ENCODE measurements at places on chromosomes 16 and 17.

GRCh38 chr16:78310990-78311561 lies 211.6 kb downstream of the WWOX start:
- peak; percentile 88 for DNase-seq

DNA sequence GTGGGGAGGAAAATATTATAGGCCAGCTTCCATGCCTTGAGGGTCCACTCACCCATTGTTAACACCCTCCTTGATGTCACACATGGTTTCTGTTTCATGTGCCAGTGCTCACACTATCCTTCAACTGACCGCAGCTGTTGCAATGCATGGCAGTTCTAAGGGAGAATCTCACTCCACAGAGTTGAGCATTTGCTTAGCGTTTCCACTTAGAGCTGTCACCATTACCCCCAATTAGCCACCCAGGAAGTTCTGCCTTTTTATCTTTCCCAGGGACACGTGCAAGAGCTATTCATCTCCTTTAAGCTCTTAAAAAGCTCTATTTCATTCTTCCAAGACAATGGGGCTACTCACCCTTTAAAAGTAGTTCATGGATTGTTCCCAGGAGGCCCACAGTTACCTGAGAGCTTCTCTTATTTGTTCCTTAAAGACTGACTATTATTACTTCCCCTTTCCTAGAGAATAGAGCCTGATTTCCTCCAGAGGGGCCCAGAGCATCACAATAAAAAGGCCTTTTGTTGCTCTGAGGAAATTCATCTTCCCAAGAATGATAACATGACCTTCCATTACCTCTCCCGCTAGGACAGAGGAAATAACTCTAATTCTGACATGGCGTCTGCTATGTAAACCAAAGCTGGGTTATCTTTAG lies 126.8 kb downstream of the CACNG3 start:
- no peak for DNase-seq

- no peak for DNase-seq
Observed at GRCh38 chr17:77735081-77735565, 223.4 kb upstream of the TNRC6C start.

DNA sequence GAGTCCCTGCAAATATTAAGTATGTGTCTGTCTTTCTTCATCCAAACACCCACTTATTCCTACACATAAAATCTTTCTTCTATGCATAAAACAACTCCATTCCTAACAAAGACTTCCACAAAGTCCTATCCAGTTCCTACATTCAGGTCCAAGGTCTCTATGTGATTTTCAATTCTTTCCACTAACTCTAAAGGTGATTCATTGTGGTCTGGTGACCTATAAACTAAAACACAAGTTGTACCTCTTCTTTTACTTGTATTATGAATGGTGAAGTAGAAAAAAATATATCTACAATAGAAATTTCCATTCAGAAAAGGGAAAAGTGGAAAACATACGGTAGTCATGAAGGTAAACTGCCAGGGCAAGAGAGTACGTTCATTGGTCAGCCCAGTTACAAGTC lies 56.6 kb downstream of the USP32 start:
- no peak for DNase-seq

- DNase-seq: no peak
Observed at GRCh38 chr17:61420745-61421398, 21.2 kb downstream of the TBX2 start.

GRCh38 chr17:41896726-41897125 lies 22.0 kb downstream of the ACLY start:
- DNase-seq: no peak

GRCh38 chr17:62884781-62885180 lies 76.7 kb upstream of the MARCHF10 start:
- no peak for DNase-seq

GRCh38 chr17:69245617-69246016 lies 17.0 kb upstream of the ABCA10 start:
- DNase-seq: peak; percentile 22

- peak; percentile 88 for DNase-seq
Observed at GRCh38 chr16:79628501-79628975, 28.0 kb upstream of the MAF start.

- DNase-seq: no peak
Observed at GRCh38 chr17:82384051-82384729, 12.6 kb downstream of the UTS2R start.

DNA sequence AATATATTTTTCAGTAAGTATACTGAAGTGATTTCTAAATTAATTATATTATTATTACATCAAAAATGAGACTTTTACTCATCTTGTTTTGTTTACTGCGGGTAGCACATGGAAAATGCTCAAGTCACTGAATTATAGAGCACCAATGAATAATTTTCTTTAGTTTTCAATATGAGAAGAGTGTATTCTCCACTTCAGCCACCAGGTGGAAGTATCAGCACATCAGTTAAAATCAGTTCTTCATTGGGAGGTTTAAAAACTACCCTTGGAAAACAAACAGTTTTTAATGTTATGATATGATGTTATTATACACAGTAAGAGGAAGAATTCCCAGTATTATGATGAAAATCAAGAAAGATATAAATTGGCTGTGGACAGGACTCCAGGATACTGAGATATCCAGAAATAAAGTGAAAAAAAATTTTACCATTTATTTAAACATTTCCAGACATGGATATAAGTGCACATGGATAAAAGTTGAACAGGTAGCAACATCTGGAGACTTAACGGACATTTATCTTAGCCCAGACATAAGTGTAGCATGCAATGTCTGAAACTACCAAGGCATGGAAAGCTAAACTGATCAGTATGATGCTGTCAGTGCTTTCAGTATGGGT lies 467.3 kb downstream of the KCNJ2 start:
- DNase-seq: peak; percentile 36

DNA sequence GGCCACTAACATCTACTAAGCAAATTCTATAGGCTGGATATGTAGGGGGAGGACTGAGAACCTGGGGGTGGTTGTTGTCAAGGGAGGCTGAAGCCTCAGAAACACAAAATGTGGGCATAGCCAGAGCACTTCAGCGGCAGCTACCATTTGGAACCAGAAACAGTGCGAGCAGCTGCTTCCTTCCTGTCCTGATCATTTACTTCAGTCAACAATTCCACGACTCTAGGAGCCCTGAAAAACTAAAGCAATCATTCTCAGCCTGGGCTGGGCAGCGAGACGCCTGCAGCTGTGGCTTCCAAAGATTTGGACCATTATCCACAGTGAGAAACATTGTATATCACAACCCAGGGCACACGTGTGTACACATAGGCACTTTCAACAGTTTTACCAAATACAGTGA lies 93.9 kb upstream of the WSCD1 start:
- DNase-seq: no peak

DNA sequence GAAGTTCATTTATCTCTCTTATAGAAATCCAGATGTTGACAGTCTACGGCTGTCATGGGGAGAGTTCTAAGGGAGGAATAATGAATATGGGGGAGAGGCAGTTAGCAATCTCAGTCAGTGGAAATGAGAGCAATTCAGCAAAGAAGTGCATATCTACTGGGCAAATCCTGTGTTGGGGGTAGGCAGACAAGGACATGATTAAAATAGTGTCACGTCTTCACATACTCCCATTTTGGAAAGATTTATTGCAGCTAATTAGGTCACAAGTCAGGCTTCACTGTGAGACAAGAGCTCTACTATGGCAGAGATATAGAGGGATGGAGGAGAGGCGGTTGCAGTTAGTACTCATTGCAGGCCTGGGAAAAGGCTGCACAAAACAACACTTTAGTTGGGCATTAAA lies 29.8 kb downstream of the LRRC36 start:
- DNase-seq: no peak

GRCh38 chr17:36743130-36743529 lies 141.7 kb downstream of the MRM1 start:
- no peak for DNase-seq

DNA sequence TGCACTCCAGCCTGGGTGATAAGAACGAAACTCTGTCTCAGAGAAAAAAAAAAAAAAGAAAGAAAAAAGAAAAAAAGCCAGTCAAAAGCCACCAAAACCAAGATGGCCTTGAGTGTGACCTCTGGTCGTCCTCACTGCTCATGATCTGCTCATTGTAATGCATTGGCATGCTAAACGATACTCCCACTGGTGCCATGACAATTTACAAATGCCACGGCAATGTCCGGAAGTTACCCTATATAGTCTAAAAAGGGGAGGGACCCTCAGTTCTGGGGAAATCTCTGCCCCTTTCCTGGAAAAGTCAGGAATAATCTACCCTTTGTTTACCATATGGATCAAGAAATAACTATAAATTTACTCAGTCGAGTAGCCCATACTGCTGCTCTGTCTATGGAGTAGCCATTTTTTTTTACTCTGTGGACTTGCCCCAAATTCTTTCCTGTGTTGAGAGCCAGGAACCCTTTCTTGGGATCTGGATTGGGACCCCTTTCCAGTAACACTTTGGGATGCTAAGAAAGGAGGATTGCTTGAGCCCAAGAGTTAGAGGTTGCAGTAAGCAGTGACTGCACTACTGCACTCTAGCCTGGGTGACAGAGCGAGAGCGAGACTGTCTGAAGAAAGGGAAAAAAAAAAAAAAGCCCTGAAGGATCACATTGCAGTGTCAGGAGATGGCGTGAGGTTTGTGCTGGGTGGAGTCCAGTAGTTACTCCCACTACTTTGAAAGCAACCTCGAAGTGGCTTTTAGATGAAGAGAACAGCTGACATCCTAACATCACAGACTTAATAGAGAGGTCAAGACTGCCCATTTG lies 3.7 kb upstream of the TMEM231 start:
- no peak for DNase-seq

- DNase-seq: no peak
Observed at GRCh38 chr16:11194913-11195312, 61.1 kb downstream of the SOCS1 start.

- no peak for DNase-seq
Observed at GRCh38 chr17:61863801-61864126, 436 bp upstream of the BRIP1 start.

DNA sequence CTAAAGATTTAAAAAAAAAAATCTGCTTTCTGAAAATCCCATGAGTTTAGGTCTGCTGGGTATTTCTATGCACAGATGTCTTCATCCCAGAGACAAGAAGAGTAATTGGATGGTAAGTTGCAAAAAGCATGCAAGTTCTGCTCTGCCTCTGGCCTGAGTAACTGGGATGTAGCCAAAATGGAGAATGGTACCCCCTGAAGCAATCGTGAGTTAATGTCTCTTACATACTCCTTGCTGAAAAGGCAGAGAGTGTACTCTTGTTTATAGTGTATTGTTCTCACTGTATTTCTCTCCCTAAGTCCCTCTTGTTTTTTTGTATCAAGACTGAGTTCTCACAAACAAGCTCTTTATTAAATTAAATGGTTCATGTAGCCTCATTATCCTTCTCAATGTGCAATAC lies 259.0 kb downstream of the IRX3 start:
- no peak for DNase-seq

- DNase-seq: peak; percentile 36
Observed at GRCh38 chr17:17783825-17784656, 52.7 kb downstream of the SREBF1 start.

DNA sequence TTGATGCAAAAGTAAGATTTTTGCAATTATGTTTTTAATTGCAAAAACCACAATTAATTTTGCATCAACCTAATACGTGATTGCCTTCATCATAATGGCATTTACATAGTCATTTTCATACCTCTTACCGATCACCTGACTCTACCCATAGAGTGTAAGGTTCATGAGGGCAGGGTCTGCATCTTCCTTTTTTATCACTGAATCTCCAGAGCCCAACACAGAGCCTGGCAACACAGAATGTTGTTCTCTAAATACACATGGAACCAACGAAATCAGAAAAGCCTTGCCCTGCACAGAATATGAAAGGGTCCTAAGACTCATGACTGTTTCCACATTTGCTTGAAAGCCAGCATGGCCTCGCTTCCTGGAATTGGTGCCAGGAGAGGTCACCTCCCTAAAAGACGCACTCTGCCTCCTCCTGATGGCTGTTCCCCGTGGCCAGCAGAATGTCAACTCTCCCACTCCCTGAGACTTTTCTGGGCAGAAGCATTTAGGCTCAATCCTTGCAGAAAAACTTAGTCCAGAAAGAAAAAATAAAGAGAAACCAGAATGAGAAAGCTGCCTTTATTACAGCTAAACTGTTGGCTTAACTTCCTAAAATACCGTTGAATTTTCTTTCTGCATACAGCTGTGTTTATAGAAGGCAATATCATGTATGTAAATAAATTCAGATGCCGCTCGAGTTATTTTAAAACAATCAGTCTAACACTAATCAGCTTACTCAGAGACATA lies 327.8 kb upstream of the MAF start:
- DNase-seq: no peak

DNA sequence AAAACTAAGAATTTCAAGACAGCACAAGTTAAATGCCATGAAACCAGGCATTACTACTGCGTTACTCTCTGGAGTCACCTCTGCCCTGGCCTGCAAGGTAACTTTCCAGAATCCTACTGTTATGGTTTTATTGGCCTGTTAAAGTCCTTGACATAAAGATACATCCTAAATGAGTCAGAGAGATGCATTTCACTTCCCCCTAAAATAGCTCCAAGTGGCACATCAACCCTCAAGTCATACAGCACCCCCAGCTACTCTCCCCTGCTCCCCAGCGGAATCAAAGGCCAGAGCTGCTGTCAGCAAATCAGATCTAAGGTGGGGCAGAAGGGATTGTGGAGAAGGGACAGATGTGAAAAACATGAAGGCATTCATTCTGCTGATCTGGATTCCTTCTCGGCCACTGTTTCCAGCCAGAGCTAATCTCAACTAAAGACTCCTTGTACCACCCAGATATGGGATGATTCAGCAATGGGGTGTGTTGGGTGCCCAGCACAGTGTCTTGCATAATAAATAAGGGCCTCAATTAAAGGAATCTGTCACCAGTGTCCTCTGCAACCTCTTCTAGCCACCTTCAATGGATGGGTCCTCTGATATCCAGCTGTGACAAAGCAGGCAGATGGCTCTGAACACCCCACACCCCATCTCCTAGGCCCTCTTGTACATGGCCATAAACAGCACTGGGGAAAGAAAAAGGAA lies 8.5 kb upstream of the CCL1 start:
- DNase-seq: no peak

DNA sequence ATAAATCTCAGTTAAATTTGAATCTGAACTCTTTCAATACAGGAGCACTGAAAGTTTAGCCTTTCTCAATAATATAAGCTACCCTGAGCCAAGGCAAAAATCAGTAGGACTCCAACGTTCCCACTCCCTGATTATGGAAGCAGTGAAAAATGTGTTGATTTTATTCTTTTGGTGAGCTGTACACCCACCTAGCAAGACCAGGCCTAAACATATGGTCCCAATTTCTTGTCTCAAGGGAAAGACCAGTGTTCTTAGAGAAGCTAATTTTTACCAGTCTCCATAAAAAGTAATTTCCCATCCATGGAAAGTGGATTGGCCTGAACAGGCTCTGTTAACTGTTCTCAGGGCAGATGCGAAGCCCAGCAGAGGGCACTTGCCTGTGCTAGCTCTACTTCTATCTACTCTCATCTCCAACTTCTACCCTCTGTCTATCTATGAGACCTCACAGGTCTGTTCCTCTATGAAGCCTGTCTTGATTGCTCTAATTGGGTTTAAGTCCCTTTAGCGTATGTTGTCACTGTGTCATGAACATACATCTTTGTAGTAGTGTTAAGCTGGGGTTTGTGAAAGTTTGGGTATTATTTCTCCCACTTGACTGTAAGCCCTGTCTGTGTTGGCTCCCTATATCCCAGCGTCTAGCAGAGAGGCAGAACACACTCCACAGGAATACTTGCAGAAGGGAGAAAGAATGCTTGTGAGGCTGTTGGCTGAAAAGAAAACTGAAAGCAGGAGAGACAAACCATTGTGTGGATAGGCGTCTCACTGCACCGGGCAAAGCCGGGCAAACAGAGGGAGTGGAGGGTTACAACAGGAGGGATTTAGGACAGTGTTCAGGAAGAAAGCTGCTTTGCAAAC lies 167.1 kb upstream of the MAF start:
- DNase-seq: no peak

- DNase-seq: peak; percentile 47
Observed at GRCh38 chr17:49000943-49001342, 3.8 kb downstream of the IGF2BP1 start.

GRCh38 chr17:42005166-42005565 lies 12.1 kb downstream of the DNAJC7 start:
- no peak for DNase-seq

Measured in common myeloid progenitor, CD34-positive (primary cell).